ENCODE measurements at places on chromosomes 2 and 18.

DNA sequence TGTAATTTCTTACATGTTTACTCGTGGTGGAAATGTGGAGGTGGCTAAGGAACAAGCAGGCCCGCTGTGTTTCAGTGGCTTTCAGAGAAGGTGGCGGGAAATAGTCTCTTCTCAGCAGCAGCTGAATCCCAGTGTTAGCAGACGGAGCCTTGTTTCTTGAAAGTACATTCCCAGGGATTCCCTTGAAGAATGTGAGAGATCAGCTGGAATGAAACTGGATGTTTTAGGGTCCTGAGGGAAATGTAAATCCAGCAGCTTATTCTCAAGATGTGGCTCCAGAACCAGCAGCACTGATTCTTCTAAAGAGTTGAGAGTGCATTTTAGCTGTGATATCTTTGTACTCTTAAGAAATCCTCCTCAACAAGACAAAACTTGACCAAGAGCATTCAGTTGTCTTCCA is 59.1 kb downstream of the CDC42EP3 start:
- DNase-seq = no peak

DNA sequence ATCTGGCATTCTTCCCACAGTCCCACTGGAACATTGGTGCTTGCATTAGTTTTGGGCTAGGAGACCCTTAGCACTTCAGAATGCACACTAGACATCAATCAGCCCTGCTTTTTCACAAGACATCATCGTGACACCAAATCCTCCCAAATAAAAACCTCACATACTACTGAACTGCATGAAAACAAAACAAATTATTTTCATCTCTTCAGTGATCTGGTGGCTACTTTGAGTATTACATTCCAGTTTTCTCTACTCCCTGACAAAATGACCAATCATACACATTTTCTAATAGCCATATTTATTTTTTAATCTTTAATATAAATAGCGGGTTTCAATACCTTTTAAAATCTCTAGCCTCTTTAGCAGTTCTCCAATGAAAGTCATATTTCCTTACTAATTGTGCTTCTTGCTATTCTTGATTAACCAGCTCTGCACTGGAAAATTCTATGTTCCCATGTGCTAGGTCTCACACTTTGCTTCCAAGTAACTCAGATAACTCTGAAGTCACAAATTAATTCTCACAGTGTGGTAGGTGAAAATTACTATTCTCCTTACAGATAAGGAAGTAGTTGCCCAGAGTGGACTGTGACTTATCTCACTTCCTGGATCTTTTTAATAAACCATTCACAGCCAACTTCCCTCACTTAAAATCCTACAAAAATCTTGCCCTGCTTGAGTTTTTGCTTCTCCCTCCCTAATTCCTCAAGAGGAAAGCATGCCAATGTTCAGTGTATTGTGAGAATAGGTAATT is 82.5 kb upstream of the EPB41L3 start:
- DNase-seq = no peak

- DNase-seq = no peak
Observed at GRCh38 chr2:27356056-27356381, 545 bp downstream of the GTF3C2 start.

- no peak for DNase-seq
Observed at GRCh38 chr2:238908960-238909951, 61.4 kb downstream of the TWIST2 start.

DNA sequence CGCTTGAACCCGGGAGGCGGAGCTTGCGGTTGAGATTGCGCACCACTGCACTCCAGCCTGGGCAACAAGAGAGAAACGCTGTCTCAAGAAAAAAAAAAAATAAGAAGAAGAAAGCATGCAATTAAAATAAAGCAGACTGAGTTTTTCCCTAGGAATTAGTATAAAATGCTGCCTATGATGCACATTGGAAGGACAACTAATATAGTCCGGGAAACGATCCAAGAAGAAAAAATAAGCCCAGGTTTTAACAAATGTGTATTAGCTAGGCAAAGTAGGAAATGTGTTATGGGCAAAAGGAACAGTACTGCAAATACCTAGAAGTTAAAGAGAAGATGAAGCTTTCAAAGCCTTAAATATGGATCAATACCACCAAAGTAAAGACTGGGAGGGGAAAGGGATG is 64.0 kb downstream of the SPIRE1 start:
- DNase-seq = no peak

DNA sequence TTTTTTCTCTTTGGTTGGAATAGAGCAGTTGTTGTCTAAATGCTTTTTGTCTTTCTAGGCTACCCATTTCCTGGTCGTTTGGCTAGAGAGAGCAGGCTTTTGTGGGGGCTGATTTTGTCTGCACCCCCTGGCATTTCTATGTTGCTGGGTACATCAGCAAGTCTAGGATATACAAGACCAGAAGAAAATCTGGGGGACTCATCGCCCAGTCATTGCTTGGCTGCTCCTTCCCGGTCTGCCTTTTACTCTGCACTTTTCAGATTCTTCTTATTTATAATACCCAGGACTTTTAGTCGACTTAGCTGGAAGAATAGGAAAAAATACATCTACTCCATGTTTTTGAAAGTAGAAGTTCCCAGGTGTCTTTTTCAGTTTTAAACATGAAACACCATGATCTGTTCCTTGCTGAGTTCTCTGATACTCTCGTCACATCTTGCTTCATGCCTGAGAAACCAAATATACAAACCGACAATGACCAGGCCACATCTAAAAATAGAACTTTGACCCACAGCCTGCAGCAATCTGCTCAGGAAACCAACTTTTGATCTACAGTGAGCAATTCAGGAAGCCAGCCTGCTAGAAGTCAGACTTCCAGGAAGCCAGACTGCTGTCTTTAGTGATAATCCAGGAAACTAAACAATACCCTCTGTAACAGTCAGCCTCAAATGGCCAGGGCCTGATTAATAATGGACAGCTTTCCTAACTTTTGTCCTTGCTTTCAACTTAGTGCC is 163.8 kb upstream of the MEX3C start:
- DNase-seq = no peak

Data from stimulated activated CD8-positive, alpha-beta memory T cell treated with anti-CD3 and anti-CD28 coated beads, Interleukin-15, amount 100 ng/mL, for 24 hours (primary cell).